ENCODE measurements at places on chromosomes 11 and 22. TPM values are rescaled to one million over a fixed set of nuclear protein-coding genes. Genes with fewer than 3 reads are reported as not detected.

- H3K27ac ChIP-seq = no peak overlapping the region
- no peaks in the 10 kb centered on the region for H3K27me3 ChIP-seq
- no peaks in the 10 kb centered on the region for H3K4me1 ChIP-seq
- H3K36me3 ChIP-seq = peaks cover 41% of the 10 kb centered on the region
- no peak overlapping the region for H3K4me3 ChIP-seq
These were observed 27.4 kb downstream of the IL18BP start for GRCh38 chr11:72026090-72026489.

ARL14EP gene
- 29.6 TPM for total RNA-seq

- H3K4me3 ChIP-seq = no peak overlapping the region
- peaks cover 15% of the 10 kb centered on the region for H3K4me1 ChIP-seq
- H3K27ac ChIP-seq = no peak overlapping the region
- no peaks in the 10 kb centered on the region for H3K27me3 ChIP-seq
- DNase-seq = no peak
- no peaks in the 10 kb centered on the region for H3K36me3 ChIP-seq
These were observed 1194.9 kb downstream of the BRD1 start for GRCh38 chr22:48632646-48633246.

- H3K27me3 ChIP-seq = no peaks in the 10 kb centered on the region
- DNase-seq = no peak
- H3K4me1 ChIP-seq = no peaks in the 10 kb centered on the region
- H3K4me3 ChIP-seq = no peak overlapping the region
- H3K27ac ChIP-seq = no peak overlapping the region
These were observed 123.6 kb upstream of the TENM4 start for GRCh38 chr11:79564288-79564925.

GRCh38 chr11:48161951-48162884, 54.4 kb upstream of the OR4B1 start:
- DNase-seq = no peak
- H3K4me1 ChIP-seq = no peaks in the 10 kb centered on the region
- H3K36me3 ChIP-seq = no peaks in the 10 kb centered on the region
- no peak overlapping the region for H3K4me3 ChIP-seq
- H3K27ac ChIP-seq = no peak overlapping the region
- H3K27me3 ChIP-seq = no peaks in the 10 kb centered on the region

GRCh38 chr11:27514076-27514475, 7.5 kb upstream of the LIN7C start:
- DNase-seq = no peak
- no peaks in the 10 kb centered on the region for H3K36me3 ChIP-seq
- no peak overlapping the region for H3K27ac ChIP-seq
- no peak overlapping the region for H3K4me3 ChIP-seq
- no peaks in the 10 kb centered on the region for H3K4me1 ChIP-seq
- no peaks in the 10 kb centered on the region for H3K27me3 ChIP-seq

TRIM34 gene
- total RNA-seq = 0.63 TPM

DNA sequence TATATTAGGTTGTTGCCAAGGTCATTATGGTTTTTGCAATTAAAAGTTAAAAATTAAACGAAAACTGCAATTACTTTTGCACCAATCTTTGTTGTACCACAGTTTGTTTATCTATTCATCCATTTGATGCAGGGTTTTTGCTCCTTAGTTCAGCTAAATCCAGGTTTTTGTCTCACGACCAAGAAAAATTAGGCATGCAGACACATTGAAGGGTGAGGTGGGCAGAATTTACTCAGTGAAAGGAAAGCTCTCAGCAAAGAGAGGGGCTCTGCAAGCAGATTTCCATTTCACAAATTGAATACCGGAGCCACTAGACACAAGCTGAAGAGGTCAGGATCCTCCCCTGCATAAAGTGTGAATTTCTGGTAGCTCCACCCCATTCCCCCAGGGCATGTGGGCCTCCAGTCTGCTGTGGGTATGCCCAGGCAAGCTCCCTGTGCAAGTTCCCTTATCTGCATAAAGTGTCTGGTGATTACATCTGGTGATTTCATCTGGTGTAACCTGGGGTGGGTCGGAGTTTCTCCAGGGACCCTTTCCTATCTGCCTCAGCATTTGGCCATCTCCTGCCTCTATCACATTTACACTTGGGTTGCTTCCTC, 33.3 kb downstream of the APOL6 start:
- no peak for DNase-seq
- no peaks in the 10 kb centered on the region for H3K27me3 ChIP-seq
- H3K4me3 ChIP-seq = no peak overlapping the region
- H3K36me3 ChIP-seq = no peaks in the 10 kb centered on the region
- H3K27ac ChIP-seq = no peak overlapping the region
- H3K4me1 ChIP-seq = peaks cover 7% of the 10 kb centered on the region

CD6 gene
- 0.19 TPM for total RNA-seq

BET1L gene
- 40.2 TPM for total RNA-seq

RTN4R gene
- 21.8 TPM for total RNA-seq

GRCh38 chr11:47891886-47892285, 43.7 kb upstream of the NUP160 start:
- no peaks in the 10 kb centered on the region for H3K4me1 ChIP-seq
- no peak overlapping the region for H3K27ac ChIP-seq
- no peaks in the 10 kb centered on the region for H3K27me3 ChIP-seq
- no peak for DNase-seq

GRCh38 chr11:26719998-26720397, 1.9 kb downstream of the SLC5A12 start:
- no peak overlapping the region for H3K27ac ChIP-seq
- H3K4me1 ChIP-seq = no peaks in the 10 kb centered on the region
- no peaks in the 10 kb centered on the region for H3K36me3 ChIP-seq
- H3K4me3 ChIP-seq = no peak overlapping the region

DNA sequence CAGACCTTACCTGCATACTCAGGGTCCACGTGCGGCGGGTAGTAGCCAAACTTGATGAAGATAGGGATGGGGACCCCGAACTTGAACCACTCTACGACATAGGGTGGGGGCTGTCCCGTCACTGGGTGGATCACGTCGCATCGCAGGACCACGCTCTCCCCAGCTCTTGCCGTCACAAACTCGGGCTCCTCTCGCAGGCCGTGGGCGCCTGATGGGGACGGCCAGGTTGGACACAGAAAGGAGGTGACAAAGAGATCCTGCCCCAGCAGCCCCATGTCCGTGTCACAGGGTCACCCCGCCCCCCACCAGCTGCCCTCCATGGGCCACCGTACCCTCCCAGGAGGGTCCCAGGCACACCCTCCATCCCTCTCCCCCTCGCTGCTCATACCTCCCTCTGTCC, 10.7 kb downstream of the IGSF9B start:
- H3K27me3 ChIP-seq = no peaks in the 10 kb centered on the region
- H3K36me3 ChIP-seq = no peaks in the 10 kb centered on the region
- H3K4me3 ChIP-seq = no peak overlapping the region
- no peak overlapping the region for H3K27ac ChIP-seq
- no peak for DNase-seq
- H3K4me1 ChIP-seq = peaks cover 44% of the 10 kb centered on the region

- H3K27me3 ChIP-seq = no peaks in the 10 kb centered on the region
- no peak for DNase-seq
- H3K4me1 ChIP-seq = no peaks in the 10 kb centered on the region
- H3K27ac ChIP-seq = no peak overlapping the region
- H3K4me3 ChIP-seq = no peak overlapping the region
- no peaks in the 10 kb centered on the region for H3K36me3 ChIP-seq
These were observed 326.4 kb downstream of the GUCY1A2 start for GRCh38 chr11:106691807-106692365.

KCNK7 gene
- total RNA-seq = 1.0 TPM

GRCh38 chr11:65572356-65573051, at the start of gene FAM89B:
FAM89B (plus strand) TSS chr11:65572538; CDS start chr11:65572670, 132 bp downstream.
- peak within 1 kb of the TSS; percentile 36 for H3K4me3 ChIP-seq
- peaks cover 23% of the 10 kb centered on the region for H3K4me1 ChIP-seq
- H3K27me3 ChIP-seq = peaks cover 32% of the 10 kb centered on the region
- peak; percentile 86 for DNase-seq
- H3K27ac ChIP-seq = no peak within 1 kb of the TSS

DNA sequence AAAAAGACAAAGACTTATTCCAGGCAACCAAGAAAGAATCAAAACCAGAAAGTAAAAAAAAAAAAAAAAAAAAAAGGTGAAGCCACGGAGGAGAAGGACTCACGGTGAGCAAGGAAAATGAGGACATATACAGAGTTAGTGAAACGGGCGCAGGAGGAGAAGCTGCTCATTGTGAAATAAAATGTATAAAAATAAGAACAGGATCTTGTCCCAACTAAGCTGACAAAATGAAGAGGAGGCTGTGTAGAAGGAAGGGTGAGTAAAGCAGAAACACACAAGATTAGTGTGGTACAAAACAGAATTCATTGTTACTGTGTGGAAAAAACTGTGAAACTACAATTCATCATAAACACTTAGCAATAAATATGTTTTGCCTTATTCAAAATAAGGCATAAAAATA, 7.6 kb downstream of the IL17REL start:
- no peak overlapping the region for H3K4me3 ChIP-seq
- H3K36me3 ChIP-seq = no peaks in the 10 kb centered on the region
- H3K27ac ChIP-seq = no peak overlapping the region
- H3K4me1 ChIP-seq = no peaks in the 10 kb centered on the region

- DNase-seq = no peak
- 0 out of 2 replicates have a peak, but pooled peaks cover 3% of the 10 kb centered on the region for H3K4me1 ChIP-seq
- no peak overlapping the region for H3K4me3 ChIP-seq
- H3K27me3 ChIP-seq = no peaks in the 10 kb centered on the region
- H3K27ac ChIP-seq = no peak overlapping the region
These were observed 31.0 kb downstream of the PAX6 start for GRCh38 chr11:31780078-31780477.

All from H1 (cell line).